ENCODE measurements at places on chromosomes 4 and X. TPM values are rescaled to one million over a fixed set of nuclear protein-coding genes. Genes with fewer than 3 reads are reported as not detected.

Gene RRH
- total RNA-seq = 0.34 TPM

Gene TNMD
- total RNA-seq = not detected

DNA sequence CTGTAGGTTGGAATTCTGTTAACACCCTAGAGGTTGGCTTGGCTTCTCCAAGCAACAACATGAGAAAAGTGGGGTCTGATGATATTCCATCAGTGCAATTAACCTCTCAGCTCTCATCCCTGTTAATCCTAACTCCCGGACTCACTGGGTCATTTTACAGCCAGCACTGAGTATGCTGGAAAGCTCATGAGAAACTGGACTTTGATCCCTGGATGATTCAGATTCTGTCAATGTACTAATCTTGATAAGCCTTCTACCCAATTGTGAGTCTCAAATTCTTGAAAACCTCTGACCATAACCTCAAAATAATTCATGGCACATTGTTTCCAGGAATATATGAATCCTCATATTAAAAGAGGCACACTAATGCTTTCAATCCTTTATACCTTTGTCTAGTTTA is 244.3 kb upstream of the DCAF8L1 start:
- DNase-seq = no peak

- no peak for DNase-seq
Measured at GRCh38 chr4:117434424-117434823, 349.0 kb upstream of the TRAM1L1 start.

Data from Calu3 (cell line).